ENCODE measurements at places on chromosomes 7 and 10.

DNA sequence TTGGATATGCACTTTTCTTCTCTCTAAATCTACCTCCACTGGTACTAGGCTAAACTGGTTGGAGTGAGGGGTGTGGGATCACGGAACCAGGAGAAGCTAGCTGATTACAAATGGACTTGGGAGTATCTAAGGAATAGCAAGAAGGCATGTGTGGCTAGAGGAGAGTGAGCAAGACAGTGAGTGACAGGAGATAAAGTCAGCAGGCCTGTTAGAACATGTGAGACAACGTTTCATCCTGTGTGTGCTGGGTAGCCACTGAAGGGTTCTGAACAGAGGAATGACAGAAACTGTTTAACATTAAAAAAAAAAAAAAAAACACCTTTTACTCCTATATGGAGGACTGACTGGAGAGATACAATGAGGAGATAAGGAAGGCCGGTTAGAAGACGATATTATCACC lies 51.7 kb downstream of the ZNF438 start:
- DNase-seq: no peak

GRCh38 chr10:123771877-123772644 lies 105.9 kb downstream of the GPR26 start:
- no peak for DNase-seq

DNA sequence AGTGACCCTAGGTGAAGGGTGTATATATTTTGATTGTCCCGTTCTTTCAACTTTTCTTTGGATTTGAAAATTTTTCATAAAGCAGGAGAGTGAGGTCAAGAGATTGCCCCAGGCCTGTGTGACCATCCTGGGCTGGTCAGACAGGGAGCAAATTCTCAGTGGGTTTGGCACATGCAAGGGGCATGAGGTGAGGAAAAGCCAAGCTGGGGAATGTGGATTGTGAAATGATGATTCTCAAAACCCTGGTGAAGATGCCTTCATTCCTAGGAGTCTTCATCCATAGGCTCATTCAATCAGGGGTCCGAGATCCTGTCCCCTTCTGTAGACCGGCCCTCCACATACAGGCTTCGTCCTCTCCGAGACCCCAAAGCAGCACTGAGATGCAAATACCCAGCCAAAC lies 27.0 kb upstream of the FAM170B start:
- DNase-seq: no peak

GRCh38 chr10:34049887-34050286 lies 715.4 kb upstream of the NRP1 start:
- DNase-seq: no peak

- no peak for DNase-seq
These were observed 164.2 kb downstream of the DGKI start for GRCh38 chr7:137682596-137682995.

- DNase-seq: no peak
These were observed 2.3 kb upstream of the ADCK2 start for GRCh38 chr7:140670343-140670935.

DNA sequence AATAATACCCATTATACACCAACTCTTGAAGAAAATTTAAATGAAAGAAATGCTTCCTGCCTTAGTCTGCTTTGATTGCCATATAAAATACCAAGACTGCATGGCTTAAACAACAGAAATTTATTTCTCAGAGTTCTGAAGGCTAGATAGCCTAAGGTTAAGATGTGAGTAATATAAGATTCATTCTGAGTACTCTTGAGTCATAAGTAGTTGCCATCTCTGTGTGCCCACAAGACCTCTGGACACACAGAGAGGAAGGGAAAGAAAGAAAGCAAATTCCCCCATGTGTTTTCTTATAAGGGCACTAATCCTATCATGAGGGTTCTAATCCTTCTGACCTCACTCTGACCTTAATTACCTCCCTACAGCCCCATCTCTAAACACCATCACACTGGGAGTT lies 201.2 kb downstream of the PTN start:
- no peak for DNase-seq

GRCh38 chr7:105450177-105450861 lies 61.6 kb upstream of the SRPK2 start:
- no peak for DNase-seq

- DNase-seq: no peak
These were observed 46.7 kb upstream of the FAM3C start for GRCh38 chr7:121442845-121443244.

DNA sequence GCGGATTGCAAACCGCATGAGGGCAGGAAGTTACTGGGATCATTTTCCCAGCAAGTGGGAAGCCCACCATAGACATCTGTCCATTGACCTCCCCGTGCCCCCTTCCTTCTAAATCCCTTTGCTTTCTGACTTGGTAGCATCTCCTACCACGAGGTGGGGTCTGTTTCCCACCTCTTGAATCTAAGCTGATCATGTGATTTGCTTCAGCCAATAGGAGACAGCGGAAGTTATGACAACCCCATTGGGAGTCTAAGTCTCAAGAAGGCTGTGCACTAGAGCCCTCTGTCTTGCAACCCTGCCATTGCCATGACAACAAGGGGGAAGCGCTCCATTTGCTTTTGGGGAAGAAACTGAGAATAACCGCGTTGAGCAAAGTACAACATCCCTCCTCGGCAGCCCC lies 39.2 kb upstream of the CARD11 start:
- DNase-seq: no peak

DNA sequence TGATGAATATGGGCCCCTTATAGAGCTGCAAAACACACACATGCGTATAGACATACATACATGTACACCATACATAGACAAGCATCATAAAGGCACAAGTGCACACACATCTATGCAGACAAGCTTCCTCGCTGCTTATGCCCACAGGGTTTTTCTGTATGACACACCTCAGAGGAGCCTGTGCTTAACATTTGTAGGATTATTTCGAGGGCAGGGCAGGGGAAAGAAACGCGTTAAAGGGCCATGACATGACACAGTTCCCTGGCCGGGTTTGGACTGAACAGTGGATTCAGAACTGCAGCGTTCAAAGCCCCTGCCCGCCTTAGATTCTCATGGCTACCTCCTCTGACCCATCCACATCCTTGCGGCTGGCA lies 44.8 kb downstream of the CHST3 start:
- DNase-seq: no peak

- no peak for DNase-seq
These were observed 84.4 kb downstream of the ZRANB1 start for GRCh38 chr10:125026036-125026931.

- DNase-seq: no peak
These were observed 123.2 kb downstream of the HERPUD2 start for GRCh38 chr7:35571611-35572240.

GRCh38 chr10:76036111-76036940 lies 604.9 kb downstream of the LRMDA start:
- no peak for DNase-seq

DNA sequence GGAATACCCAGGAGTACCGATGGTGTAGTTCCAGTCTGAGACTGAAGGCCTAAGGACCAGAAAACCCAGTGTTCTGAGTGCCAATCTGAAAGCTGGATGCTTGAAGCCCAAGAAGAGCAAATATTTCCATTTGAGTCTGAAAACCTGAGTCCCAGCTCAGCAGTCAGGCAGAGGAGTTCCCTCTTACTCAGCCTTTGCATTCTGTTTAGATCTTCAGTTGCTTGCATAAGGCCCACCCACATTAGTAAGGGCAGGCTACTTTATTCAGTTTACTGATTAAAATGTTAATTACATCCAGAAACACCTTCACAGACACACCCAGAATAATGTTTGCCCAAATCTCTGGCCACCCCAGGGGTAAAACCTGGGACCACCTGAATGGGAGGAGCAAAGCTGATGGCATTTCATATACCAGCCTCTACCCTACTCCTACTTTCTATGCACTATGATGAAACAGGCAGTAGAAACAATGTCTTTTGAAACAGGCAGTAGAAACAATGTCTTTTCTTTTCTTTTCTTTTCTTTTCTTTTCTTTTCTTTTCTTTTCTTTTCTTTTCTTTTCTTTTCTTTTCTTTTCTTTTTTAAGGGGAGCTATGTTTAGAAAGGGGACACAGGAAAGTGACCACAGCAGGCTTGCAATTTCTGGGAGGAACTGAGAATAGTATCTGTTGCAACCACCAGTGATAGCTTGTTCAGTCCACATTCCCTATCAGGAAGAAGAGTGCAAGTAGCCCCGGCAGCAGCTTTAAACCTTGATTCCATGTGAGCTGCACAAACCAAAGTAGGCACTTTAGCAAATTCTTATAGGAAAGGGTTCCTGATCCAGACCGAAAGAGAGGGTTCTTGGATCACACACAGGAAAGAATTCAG lies 30.6 kb downstream of the FAM237B start:
- DNase-seq: no peak

GRCh38 chr7:36965625-36966024 lies 241.3 kb upstream of the AOAH start:
- DNase-seq: no peak

- DNase-seq: no peak
These were observed 17.6 kb upstream of the AKR1C3 start for GRCh38 chr10:5076615-5077014.

DNA sequence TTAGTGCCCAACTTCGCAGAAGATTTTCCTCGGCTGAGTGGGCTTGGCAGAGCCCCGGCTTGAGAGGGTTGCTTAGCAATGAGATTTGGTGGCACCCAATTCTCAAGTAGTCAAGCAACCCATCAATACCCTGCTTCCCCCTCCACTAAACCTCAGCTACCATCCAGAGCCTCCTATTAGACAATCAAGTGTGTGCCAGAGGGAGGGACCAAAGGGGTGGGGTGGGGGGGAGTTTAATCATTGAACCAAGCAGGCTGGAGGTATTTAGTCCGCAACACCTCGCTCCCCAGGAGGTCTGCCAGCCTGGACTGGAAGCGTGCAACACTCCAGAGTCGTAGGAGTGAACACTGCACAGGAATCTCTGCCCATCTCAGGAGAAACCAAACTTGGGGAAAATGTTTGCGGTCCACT lies at the start of gene HKDC1:
Gene HKDC1 (plus strand): TSS at position 292 of the 411 bp plus-strand sequence. CDS start 104 bp downstream, at position 396.
- DNase-seq: no peak

GRCh38 chr10:93420944-93421825 lies 60.9 kb downstream of the MYOF start:
- DNase-seq: no peak

GRCh38 chr7:93646538-93646937 lies 72.0 kb upstream of the CALCR start:
- no peak for DNase-seq

- DNase-seq: no peak
These were observed 70.0 kb downstream of the CXCL12 start for GRCh38 chr10:44314802-44315460.

GRCh38 chr7:25313526-25313925 lies 85.2 kb upstream of the NPVF start:
- no peak for DNase-seq

- DNase-seq: no peak
These were observed 3.3 kb upstream of the CPED1 start for GRCh38 chr7:120985130-120985758.

GRCh38 chr10:14659626-14660196 lies 115.0 kb downstream of the FAM107B start:
- no peak for DNase-seq

- DNase-seq: no peak
These were observed 502.8 kb downstream of the SORCS1 start for GRCh38 chr10:106661767-106662140.

DNA sequence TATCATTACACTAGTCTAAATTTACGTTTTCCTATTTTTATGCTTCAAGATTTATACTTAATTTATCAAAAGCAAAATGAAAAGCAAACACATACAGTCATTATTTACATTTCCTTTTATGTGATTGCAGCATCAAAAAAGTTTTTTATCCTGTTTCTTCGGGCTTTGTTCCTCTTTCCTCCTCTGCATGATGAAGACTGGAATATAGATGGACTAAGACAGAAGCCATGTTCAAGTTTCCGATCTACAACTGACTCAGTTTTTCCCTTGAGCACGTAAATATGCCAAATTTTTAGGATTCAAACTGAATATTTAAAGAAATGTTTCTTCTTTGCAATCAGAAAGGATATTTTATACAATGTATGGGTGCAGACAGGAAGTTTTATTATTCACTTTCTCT lies 273.5 kb upstream of the DGKB start:
- no peak for DNase-seq

Measured in NCI-H510A (cell line).